ENCODE measurements at places on chromosomes 5 and 9. TPM values are rescaled to one million over a fixed set of nuclear protein-coding genes. Genes with fewer than 3 reads are reported as not detected.

Gene PCDHA9
- polyA plus RNA-seq = 0.02 TPM

Gene SHISAL2B
- not detected for polyA plus RNA-seq

Gene TPD52L3
- not detected for polyA plus RNA-seq

Gene C9
- polyA plus RNA-seq = 0.02 TPM

Gene NIPAL4
- polyA plus RNA-seq = 0.20 TPM

Gene PGM5
- polyA plus RNA-seq = 5.9 TPM

Gene MAMDC2
- polyA plus RNA-seq = 10.4 TPM

Gene TMEM215
- not detected for polyA plus RNA-seq

Gene PDLIM4
- polyA plus RNA-seq = 43.4 TPM

Gene WWC1
- polyA plus RNA-seq = 5.2 TPM

GRCh38 chr9:132742821-132743311, 72.6 kb downstream of the GTF3C4 start:
- DNase-seq = no peak

- no peak for DNase-seq
Measured at GRCh38 chr9:94445863-94446262, 109.0 kb upstream of the PCAT7 start.

DNA sequence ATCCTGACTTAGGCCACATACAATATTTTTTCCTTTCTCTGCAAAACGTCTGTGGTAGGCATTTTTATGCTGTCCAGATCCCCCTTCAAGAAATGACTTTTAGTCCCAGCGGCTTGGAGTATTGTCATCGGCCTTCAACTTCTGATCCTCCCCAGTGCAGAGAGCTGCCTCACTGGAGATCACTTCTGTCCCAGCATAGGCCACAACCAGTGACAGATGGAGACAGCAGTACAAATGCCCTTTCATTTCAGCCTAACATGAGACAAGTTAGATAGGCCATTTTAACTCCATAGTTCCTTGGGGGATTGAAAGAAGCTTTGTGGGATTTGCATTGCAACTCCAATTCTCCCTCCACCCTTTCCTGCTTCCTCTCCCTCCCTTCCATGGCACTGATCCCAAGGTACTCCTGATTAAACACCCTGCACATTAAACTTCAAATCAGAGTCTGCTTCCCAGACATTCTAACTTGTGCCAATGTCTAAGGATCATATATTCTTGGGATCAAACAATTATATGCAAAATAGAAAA, 3.2 kb upstream of the MAMDC2 start:
- DNase-seq = no peak

DNA sequence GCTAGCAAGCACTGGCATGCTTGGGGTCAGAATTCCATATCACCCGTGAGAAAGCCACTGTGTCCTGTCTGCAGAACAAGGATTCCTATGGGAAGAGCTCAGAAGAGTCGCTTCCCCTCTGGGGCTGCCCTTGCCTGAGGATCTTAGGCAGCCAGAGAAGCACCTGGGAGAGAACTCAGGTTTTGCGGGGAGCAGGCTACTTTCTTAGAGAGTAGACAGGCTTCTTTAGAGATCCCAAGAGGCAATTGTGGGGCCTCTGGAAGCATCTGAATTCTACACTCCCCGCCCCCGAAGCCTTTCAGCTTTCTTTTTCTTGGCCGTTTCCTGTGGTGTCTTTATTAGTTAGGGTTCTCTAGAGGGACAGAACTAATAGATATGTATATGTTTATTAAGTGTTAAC, 40.9 kb downstream of the PHF2 start:
- DNase-seq = no peak

DNA sequence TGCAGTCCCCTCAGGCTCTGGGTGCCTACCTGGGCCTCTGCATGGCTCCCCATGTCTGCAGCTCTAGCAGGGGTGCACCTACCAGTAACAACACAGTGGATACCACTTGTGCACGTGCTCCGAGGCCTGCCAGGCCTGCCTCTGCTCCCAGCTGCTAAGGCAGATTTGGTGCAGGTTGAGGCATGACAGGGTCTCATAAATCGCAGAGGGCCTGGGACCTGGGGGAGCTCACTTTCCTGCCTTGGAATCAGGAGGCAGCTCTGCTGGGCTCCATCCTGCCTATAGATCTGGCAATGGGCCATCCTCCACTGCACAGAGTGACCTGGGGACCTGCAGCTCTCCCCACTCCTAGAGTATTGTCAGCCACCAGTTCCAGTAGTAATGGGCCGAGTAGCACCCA, 121.9 kb upstream of the CXCL14 start:
- DNase-seq = no peak

GRCh38 chr9:96524764-96525163, 74.8 kb downstream of the HABP4 start:
- DNase-seq = no peak

DNA sequence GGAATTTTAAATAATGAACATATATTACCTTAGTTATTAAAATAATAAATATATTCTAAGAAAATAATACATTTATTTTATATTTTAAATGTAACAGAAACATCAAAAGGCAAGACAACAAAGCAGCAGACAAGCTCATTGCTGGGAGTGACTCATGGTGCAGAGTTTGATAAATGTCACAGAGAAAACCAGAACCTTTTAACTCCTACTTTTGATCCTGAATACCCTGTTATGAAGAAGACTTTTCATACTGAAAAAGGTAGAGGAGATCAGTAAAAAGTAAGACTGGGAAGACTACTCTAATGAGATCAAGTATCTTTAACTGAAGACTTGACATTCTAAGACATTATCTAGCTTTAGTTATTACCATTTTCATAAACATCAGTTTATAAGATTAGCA, 99.0 kb upstream of the GNA14 start:
- no peak for DNase-seq

DNA sequence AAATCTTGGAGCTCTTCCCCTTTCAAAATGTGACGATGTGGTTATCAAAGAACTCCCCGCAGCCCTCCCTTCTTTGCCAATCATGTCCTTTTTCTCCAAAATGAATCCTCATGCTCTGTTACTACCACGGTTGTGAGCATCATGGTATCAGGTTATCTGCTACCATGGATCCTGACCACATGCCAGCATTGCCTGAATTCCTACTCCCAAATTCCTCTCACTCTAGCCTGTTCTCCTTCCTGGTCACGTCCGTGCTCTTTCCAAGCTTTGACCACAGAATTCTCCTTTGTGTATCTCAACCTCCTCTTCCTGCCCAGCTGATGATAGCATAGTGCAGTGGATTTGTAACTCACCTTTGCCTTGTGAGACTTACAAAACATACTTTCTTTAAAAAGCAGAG, 59.5 kb upstream of the FBXL7 start:
- no peak for DNase-seq

GRCh38 chr9:132383462-132383883, 23.2 kb downstream of the TTF1 start:
- DNase-seq = no peak

DNA sequence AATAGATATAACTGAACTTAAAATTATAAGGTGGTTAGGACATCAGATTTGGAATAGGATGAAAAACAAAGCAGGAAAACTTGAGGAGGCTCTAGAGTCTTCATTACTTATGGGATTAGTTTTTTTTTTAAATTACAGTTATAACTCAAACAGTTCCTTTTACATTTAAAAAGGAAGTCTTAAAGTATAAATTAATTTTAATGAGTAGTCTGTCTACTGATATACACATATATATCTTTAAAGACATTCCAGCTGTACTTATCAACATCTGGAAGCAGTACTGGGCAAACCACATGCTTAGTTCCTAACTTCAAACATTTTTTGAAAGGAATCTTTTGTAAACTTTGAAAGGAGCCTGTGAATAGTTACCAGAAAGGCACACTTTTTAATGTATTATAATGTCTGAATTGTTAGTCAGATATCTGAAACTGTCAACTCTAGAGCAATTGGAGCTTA, 6.0 kb downstream of the ACTBL2 start:
- DNase-seq = no peak

DNA sequence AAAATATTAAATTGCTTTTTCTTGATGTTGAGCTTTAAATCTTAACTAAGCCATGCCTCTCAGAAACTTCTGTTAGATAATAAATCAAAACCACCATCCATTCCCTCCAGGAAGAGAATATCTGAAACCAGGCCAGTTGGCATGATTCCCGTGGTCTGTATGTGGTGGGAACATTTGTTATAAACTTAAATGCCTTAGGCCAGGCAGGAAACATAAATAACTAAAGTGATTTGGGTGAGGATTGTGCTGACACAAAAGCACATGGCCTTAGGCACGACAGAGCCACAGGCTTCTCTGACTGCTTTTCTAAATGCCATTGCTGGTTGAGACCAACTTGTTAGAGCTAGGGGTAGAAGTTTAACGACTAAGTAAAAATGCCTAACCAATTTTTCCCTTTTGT, 255.9 kb downstream of the GABRG2 start:
- no peak for DNase-seq

DNA sequence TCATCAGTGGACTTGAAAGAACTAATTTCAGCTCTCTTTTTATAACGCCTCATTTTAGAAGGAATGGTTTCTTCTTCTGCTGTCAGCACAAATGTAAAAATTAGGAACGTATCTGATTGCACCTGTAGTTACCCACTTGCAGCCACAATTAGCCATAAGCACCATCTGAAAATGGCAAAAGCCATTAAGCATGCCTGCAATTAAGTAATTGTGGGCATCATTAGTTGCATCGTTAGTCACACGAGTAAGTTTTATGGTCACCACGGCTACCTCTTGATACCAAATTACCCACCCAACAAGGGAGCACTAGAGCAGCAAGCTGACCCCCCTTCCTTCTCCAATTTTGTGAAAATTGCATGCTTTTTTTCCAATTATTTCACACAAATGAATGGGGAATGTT, 25.8 kb upstream of the SLC44A1 start:
- no peak for DNase-seq

DNA sequence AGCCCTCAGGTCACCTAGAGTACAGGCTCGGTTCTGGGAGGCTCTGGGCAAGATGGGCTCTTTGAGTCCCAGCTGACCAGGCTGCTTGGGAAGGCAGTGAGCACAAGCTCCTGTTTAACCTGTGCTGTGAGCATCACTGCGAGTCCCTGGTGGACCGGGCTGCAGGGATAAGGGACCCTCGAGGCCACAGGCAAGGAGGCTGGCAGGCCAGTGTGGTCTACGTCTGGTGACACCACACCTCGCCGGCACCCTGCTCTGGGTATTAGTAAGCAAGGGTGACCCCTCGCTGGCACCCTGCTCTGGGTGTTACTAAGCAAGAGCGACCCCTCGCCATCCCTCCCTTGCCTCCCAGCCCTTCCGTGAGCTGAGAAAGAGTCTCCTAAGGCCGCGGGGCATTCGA, 125.9 kb upstream of the FOXD4L5 start:
- no peak for DNase-seq

DNA sequence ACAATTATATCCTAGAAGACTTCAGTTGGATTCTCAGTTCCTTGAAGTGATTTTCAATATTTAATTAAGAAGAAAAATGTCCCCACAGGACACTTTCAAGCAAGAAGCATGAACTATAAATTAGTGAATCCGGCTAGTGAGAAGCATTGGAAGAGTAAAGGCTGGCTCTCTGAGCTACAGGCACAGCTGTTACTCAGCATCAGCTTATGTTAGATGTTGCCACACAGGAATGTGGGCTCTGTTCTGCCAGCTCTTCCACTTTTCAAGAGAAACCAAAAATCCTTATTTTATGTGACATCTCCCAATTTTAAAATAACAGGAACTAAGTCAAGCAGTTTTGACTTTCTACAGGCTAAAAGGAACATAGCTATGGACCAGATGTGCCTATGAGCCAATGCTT, 14.9 kb downstream of the ZNF474 start:
- no peak for DNase-seq

GRCh38 chr9:112110094-112110776, 64.9 kb downstream of the SUSD1 start:
- DNase-seq = no peak

DNA sequence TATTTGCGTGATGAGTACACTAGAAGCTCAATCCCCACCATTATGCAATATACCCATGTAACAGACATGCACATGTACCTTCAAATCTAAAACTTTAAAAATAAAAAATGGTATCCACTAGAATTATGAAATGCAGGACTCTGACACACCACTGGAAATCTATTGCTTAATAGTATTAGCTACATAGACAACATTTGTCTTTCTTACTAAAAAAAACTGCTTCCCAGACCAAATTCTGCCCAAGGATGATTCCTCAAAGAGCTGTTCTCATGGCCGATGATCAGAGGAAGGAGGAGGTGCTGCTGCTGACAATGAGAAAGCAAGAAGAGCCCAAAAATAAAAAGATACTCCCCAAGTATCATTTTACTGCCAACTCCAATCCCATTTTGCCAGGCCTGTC, 67.2 kb downstream of the TTC39B start:
- no peak for DNase-seq

DNA sequence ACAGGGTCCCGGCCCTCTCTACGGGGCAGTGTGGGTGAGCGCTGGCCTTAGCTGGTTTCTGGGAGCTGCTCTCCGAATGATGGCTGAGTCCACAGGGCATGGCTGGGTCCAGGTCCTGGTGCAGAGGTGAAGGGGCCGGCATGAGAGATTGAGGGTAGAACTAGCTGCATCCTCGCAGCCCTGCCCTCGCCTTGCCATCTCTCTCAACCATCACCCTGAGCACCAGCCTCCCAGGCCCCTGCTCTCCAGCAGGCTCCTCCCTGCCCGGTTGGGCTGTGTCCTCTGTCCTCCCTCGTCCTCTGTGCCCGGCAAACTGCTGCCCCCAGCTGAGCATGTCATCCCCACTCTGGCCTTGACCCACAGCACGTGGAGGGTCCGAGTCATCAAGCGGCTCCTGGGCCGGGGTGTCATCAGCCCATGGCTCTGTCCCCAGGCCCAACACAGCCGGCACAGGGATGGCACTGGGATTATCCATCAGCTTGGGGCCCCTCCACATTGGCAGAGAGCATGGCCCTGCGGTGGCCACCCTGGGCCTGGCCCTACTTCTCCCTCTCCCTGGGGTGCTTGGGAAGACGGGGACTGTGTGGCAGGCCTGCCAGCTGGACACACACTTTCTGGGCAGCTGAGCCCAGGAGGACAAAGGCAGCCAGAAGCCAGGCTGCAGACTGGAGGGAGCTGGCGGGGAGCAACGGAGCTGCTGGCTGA, 8.4 kb downstream of the FLT4 start:
- DNase-seq = no peak

- DNase-seq = no peak
Measured at GRCh38 chr5:102481054-102481715, 17.6 kb downstream of the SLCO6A1 start.

Data from AG04450 (cell line).